NCI-H2081 (cell line): ENCODE measurements at places on chromosomes 3 and 15.

DNA sequence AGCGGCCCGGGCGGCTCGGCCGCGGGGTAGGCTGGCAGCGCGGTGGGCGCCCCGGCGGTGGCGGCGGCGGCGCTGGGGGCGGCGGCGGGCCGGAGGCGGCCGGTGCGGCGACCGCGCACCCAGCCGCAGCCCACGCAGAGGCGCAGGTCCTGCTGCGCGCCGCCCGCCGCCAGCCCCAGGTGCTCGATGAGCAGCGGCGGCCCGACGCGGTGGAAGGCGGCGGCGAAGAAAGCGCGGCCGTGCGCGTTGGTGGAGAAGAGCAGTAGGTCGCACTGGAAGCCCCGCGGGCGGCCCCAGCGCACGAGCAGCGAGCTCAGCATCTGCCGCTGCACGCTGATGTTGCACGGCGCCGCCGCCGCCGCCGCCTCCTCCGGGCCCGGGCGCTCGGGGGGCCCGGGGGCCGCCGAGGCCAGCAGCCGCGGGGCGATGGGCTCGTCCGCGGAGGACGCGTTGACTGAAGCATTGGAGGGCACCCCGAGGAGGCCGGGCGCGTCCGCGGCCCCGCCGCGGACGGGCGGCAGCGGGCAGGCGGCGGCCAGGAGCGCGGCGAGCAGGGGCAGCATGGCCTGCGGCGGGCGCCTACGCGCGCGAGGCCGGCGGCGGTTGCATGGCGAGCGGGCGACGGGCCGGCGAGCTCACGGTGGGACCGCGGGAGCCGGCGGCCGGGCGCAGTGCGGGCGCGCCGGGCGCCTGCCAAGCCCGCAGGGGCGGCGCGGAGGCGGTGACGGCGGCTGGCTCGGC, 452 bp downstream of the TMEM158 start:
- DNase-seq = peak; percentile 51

DNA sequence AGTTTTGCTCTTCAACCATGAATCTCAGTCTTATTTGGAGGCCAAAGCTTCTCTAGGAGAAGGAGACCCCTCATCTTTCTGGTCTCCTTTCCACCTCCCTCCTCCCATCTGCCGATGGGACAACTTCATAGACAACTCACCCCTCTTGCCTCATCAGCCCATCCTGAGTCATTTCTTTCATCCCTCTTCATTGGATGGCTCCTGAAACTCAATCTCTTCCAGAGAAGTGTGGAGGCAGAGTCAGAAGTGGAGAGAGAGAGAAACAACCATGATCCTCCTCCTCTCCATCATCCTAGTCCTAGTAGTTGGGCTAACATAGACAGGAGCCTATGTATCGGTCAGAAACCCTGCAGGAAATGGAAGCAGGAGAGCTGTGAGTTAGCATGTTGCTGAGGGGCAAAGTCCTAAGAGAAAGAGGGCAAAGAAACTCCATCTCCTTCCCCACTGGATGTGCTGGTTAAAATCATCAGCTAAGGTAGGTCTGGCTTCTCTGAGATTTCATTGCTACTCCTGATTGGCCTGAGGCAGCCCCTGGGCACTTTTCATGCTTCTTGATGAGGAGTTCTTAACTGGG, 21.3 kb upstream of the HCN4 start:
- DNase-seq = no peak

GRCh38 chr3:77526573-77527113, 486.7 kb downstream of the ROBO2 start:
- DNase-seq = no peak

- DNase-seq = no peak
Observed at GRCh38 chr3:126749547-126749875, 45.5 kb downstream of the CHCHD6 start.
